ENCODE measurements at places on chromosomes 6 and 20.

- DNase-seq, result no peak
These were observed 12.7 kb upstream of the PSMF1 start for GRCh38 chr20:1105599-1106194.

DNA sequence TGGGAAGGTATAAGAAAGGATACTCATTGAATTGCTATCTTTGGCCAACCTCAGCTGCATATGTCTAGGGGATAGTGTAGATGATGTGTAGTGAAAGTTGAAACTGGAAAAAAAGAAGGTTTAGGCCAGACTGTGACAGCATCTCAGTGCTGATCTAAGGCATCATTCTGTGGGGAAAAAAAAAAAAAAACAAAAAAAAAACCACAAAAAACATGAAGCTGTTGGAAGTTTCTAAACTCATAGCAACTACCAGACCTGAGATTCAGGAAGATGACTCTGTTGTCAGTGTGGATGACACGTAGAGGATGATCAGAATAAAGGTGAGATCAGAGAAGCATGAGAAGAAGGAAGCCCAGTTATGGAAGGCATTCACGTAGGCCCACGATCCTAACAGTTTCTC is 100.8 kb upstream of the CNKSR3 start:
- no peak for DNase-seq

GRCh38 chr6:137824556-137824879 is 42.5 kb upstream of the TNFAIP3 start:
- DNase-seq, result no peak

- DNase-seq, result no peak
These were observed 78.8 kb downstream of the SLC24A3 start for GRCh38 chr20:19291024-19291817.

GRCh38 chr6:63099772-63100459 is 111.4 kb upstream of the FKBP1C start:
- no peak for DNase-seq

DNA sequence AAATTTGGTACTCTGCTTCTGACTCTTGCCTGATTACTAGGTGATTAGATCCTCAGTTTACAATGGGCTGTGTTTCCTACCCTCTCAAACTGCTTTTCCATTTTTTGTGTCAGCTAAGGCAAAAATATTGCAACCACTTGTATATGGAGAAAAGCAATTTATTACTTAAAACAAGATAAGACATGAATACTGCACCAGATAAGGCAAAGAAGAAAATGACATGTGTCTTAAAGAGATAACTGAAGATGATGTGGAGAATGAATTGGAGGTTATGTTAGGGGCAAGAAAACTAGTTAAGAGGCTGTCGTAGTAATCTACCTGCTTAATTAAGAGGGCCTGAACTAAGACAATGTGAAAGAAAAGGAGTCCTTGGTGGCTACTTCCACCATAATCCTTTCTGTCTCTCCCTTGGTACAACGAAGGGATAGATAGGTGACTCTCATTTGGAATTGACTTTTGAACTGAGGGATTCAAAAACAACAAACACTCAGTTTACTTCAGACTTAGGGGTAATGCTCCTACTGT is 16.3 kb upstream of the REV3L start:
- no peak for DNase-seq

DNA sequence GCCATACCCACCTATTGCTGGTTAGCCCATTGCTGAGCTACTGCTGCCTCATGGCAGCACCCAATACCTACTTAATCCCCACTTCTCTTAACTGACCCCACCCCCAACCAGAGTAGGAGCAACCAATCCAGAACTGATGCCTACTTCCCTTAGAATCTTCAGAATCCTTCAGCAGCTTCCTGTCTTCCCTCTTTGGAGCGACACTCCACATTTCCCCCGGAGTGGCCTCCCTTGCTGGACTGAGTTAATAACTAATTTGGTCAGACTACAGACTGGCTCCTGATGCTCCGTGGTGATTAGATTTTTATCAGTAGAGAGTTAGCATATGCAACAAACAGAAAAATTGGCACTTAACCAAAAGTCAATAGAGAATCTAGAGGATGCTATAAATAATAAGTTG is 51.2 kb upstream of the UBR2 start:
- DNase-seq, result no peak

- no peak for DNase-seq
These were observed 59.5 kb downstream of the VEGFA start for GRCh38 chr6:43829470-43829869.

DNA sequence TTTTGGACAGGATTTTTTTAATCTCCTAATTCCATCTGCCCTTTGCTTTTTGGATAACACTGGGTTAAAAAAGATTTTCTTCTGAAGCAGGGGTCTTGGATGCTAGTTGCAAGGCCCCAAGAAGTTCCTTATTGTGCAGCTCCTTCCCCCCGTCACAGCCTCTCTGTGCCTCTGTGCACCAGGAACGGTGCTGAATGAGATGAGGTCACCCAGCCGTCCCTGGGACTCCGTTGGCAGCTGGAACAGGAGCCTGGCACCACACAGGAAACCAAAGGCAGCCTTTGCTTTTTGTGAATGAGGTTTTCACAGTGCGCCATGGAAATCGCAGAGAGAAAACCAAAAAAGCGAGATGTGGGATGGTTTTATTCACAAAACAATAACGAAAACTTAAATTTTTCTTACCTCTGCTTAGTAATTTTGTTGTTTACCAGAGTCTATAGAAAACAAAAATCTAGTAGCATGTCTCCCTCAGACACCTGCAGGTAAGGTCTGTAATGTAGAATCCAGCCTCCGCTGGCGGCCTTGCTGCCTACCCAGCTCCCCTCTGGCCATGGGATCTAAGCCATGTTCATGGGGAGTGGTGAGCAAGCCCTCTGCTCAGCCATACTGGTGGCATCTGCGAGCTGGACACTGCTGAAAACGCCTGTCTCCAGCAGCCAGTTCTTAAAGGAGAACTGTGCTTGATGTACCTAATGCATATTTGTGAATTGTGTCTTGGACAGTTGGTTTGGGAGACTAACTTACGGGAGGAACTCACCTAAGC is 40.4 kb upstream of the SYNJ2 start:
- peak; percentile 42 for DNase-seq

- no peak for DNase-seq
These were observed 618.9 kb upstream of the GJE1 start for GRCh38 chr6:141513830-141514229.

- no peak for DNase-seq
These were observed 111.2 kb downstream of the IRF4 start for GRCh38 chr6:502761-503160.

GRCh38 chr6:4138186-4138585 is 2.8 kb upstream of the ECI2 start:
- no peak for DNase-seq

DNA sequence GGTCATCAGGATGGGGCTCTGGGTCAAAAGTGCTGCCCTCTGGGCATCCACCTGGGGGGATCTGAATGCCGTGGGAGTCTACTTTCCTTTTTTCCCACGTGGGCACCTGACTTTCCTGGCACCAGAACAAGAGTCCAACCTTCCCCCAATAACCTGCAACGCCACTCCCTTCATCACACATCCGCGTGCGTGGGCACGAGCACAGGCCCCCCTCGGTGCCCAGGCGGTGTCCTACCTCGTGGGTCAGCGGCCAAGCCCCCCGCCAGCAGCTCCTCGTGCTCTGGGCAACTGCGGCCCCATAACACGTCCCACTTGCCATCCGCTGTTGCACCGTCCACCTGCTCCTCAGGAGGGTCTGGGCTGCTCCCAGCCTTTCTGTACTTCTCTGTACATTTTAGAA is 87.0 kb downstream of the YTHDF1 start:
- no peak for DNase-seq

All from nucleus accumbens (tissue), 56 donors.